ENCODE measurements at places on chromosomes 4 and X.

GRCh38 chr4:25001509-25001908, 29.2 kb downstream of the LGI2 start:
- DNase-seq, result no peak

DNA sequence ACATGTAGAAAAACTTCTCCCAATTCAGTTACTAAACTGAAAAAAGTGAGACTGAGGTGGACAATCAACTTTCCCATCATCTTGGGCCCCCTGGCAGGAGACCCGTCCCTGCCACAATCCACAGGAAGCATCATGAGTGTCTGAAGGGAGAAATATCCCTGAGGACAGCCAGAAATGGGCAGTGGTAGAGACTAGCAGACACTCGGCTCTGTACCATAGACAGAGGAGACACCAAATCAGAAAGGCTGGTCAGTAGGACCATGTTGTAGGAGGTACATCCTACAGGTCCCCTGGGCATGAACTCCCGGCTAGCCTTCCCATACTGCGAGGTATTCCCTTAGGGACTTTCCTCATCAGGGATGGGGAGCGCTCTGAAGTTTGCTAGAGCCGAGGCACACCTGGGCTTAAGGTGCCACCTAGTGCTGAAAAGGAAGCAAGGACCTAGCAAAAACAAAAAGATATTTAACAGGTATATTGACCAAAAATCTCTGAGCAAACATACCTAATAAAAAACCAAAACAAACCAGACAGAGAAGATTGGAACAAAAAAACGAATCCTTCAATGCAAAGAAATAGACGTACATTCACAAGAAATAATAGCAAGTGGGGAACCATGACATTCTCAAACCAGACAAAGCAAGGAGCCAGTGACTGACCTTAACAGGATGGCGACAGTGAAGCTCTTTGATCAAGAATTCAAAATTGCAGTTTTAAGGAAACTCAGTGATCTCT, 55.6 kb downstream of the HAUS3 start:
- no peak for DNase-seq

DNA sequence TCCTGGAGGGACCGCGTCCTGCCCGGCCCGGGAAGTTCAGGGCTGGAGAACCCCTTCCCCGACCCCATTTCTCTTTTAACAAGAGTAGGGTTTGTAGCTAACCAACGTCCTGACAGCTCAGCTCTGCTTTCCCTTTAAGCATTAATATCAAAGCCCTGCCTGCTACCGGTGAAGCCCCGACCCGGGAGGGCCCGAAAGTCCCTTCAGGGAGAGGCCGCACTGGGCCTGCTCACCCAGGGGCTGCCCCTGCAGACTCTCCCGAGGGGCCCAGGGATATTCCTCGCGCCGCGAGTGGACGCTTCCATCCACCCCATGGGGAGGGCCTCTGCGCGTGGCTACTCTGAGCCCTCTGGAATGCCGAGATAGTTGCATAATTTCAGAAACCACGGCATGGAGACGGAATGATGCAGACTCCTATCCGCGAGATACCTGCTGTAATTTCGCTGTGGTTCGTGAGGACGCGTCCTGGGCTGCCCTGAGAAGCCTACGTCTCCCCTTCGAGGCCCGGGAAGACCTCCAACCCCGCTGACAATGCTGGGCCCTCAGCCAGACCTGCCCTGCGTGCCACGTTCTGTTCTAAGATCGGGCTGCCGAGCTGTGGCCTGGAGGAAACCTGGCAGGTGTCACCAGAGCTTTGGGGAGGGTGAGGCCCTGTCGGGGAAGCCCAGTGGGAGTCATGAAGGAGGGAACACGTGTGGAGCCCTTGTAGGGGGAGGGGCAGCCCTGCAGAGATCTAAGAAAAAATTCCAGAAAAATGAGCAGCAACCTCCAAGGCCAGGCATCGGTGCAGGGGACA, 999 bp upstream of the CTBP1 start:
- no peak for DNase-seq

GRCh38 chr4:69818060-69818639, 41.8 kb downstream of the SULT1E1 start:
- DNase-seq, result no peak

DNA sequence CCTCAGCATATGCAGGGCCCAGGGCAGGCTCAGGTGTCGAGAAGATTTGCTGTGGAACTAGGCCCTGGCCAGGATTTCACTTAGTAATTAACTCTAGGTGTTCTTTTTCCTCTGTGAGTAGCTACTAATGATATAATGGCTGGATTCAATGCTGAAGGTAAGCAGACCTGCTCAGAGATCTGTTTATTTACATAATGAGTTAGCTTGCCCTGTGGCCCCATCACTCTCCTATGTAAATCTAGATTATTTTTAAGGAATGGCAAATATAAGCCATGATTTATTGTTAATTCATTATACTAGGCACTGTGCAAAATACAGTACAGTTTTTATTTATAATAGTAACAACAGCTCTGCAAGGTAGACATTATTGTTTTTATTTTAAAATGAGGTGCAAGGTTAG, 117.2 kb downstream of the IRF2 start:
- no peak for DNase-seq
